Kidney tubule cell (primary cell): ENCODE measurements at places on chromosomes 5 and 9.

GRCh38 chr5:82684165-82684564 is 393.0 kb downstream of the TMEM167A start:
- no peak for DNase-seq

GRCh38 chr5:79464695-79465332 is 49.1 kb downstream of the HOMER1 start:
- DNase-seq = peak; percentile 44

- DNase-seq = peak; percentile 49
Observed at GRCh38 chr9:78021697-78022096, 9.9 kb downstream of the GNAQ start.

GRCh38 chr5:87898574-87898973 is 370.1 kb downstream of the TMEM161B start:
- no peak for DNase-seq
